ENCODE measurements at places on chromosomes 12 and 14.

DNA sequence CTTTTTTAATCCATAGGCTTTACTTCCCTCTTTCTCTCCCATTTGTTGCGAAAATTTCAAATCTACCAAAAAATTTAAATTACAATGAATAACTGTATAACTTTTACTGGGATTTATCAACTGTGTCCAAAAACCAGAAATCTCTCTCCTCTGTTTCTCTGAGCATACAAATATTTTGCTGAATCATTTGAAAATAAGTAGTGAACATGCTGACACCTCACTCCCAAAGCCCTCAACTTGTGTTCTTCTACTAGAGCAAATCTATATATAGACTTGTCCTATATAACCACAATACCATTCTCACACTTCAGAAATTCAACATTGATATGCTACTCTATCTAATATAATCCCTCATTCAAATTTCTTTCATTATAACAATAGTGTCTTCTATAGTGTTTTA lies 53.1 kb downstream of the SLCO1C1 start:
- DNase-seq = no peak

GRCh38 chr14:75359098-75359497 lies 68.7 kb upstream of the JDP2 start:
- no peak for DNase-seq

GRCh38 chr12:124144531-124145194 lies 150.2 kb upstream of the RFLNA start:
- DNase-seq = no peak

DNA sequence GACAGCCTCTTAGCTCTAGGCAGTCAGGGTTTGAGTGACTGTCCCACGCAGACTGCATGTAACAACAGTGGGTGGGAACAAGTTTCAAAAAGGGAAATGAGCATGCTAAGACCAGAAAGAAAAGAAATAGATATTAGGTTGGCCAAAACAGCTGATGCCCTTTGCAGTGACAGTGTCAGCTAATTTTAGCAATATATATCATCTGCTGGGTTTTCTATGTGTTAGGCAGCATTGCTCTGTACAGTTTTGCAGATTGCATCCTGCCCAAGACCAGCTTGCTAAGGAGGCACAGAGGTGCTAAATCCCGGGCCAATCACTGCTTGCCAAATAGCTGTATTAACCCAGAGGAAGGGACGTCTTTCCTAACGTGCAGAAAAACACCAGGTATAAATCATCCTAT lies 541.9 kb upstream of the TBX3 start:
- no peak for DNase-seq

- DNase-seq = peak; percentile 39
Measured at GRCh38 chr14:31934767-31935266, 142.3 kb upstream of the ARHGAP5 start.

GRCh38 chr14:91214306-91214705 lies 30.2 kb downstream of the GPR68 start:
- DNase-seq = no peak

DNA sequence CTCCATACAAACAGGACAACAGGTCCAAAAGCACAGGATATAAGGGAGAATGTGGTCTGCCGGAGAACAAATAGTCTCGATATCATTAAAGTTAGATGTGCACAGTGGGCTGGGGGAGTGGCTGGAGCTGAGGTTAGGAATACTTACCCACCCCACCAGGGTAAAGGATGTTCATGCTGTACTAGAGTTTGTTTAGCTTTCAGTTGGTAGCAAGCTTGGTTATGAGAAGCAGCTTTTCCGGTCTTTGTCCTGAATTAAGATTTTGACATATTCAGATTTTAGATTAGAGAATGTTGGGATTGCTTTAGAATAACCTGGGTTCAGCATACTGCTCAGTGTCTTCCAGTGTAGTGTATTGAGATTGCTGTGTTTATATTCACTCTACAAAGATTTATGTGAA lies 16.7 kb downstream of the RASSF8 start:
- no peak for DNase-seq

DNA sequence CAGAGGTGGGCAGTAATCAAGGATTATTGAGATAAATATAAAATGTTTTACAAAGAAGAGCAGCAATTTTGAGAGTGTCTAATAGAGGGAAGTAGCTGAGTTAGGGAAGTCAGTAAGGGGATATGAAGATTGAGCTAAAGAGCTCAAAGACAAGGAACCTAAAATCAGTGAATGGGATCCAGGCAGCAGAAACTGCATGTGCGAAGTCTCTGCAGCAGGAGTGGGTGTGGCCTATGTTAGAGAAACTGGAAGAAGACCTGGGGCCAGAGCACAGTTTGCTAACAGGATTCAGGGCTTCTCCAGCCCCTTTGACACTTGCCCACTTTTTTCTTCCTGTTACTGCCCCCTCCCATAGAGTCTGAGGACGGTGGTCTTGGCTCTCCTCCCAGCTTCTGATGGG lies 36.3 kb upstream of the PLXNC1 start:
- no peak for DNase-seq

GRCh38 chr14:94761997-94762377 lies 7.9 kb downstream of the GSC start:
- DNase-seq = no peak

- DNase-seq = no peak
Measured at GRCh38 chr12:103865151-103865730, 24.2 kb upstream of the NT5DC3 start.

Measured in NCI-H1436 treated with DMSO at 0.1 percent for 48 hours (cell line).